ENCODE measurements at places on chromosomes 2 and 18.

- no peak for DNase-seq
Observed at GRCh38 chr2:118841450-118841827, 6.0 kb downstream of the EN1 start.

DNA sequence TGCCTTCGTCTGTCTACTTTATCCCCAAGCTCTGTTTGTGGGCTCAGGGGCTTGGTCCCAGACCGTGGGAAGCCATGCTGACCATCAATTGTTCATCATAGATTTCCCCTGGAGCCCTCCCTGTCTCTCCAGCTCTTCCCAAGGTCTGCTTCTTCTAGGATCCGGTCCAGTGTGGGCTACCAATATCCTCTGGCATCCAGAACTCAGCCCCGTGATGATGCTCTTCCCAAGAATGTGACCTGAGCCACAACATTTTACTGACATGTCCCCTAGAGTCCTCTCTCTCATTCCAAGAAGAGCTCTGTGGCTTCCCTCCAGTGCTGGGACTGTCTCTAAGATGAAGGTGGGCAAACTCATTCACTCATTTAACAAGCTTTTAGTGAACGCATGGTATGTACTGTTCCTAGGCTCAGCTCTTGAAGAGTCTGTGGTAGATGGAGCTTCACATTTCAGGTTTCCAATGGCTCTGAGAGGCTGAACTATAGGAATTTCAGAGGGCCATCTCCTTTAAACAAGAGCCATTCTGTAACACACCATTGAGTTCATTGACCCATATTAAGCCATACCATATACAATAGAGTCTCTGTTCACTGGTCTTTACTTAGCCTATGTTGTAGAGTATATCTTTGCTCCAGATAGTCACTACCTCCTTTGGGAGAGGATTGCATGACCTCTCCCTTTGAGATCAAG is 142.0 kb upstream of the APCDD1 start:
- DNase-seq = no peak

GRCh38 chr2:36359067-36359466 is 3.5 kb downstream of the CRIM1 start:
- DNase-seq = peak; percentile 26

GRCh38 chr2:157257312-157258252 is at the start of gene GALNT5:
TSS of gene GALNT5 (plus strand) at chr2:157257705. CDS start at chr2:157258083, 378 bp downstream.
- DNase-seq = no peak

DNA sequence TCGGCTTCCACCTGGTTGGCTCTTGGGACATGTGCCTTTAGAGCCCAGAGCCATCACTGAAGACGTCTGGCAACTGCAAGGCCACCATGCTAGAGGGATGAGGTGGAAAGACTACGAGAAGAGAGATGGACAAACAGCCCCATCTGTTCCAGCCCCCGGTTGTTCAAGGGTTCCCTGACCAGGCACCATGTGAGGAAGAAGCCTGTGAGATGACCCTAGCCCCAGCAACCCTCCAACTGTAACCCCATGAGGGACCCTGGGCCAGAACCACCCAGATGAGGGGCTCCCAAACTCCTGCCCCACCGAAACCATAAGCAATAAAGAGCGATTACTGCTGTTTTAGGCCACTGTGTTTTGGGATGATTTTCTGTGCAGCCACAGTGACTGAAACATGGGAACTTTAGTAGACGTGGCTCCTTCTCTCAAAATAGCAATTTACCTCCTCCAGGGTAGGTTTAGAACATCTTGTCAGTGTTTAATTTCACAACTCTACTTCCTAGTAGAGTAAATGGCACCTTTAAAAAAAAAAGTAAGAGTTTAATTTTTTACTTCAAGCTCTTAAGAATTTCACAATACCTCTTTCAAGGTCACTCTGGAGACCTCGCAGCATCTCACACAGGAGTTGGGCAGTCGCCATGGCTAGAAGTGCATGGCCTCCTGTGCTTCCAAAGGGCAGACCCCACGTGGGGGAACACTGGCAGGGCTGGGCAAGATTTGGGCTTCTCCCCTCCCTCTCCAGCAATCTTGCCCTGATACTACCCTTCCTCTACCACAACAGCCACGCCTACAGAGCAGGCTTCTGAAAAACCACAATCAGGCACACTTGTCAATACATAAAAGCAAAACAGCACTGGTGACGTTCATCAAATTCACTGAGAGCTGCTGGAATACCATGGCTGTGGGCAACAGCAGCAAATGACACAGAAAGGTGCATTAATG is 48.8 kb downstream of the TMEM163 start:
- peak; percentile 5 for DNase-seq

- no peak for DNase-seq
Observed at GRCh38 chr2:7771781-7772180, 854.6 kb downstream of the RNF144A start.

DNA sequence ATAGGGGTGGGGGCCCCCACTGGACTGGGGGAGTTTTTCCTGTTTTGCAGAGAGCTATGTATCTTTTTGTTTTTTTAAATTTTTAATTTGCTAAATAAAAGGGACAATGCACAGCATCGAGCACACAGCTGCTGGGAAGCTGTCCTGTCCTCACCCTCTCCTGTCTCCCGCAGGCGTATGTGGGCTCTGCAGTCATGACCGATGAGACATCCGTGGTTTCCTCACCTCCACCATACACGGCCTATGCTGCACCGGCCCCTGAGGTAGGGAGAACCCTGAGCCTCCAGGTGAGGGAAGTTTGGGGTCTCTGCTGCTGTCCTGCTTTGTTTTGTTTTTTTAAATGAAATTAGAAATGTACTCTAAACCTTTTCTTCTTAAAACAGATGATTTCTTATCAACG is 27.6 kb downstream of the PLEKHB2 start:
- no peak for DNase-seq

DNA sequence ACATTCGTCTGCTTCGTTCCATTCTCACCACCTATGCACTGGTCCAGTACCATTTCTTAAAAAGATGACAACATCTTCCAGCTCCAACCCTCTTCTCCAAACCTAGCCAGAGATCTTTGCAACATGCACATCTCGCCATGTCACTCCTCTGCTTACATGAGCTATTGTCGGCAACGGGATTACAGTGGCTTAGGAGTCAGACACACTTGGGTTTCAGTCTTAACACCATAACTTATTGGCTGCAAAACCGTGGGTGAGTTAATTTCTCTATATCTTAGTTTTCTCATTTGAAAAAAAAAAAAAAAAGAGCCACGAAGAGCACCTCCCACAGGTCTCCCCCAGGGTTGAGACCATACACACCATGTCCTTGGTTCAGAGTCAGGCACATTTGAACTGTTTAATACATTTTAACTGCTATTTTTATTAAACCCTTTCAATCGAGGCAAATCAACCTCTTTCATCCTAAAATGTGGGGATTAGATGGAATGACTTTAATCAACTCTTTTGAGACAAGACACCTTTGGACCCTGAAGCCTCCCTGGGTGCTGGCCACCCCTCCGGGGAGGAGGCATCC is 889 bp downstream of the ANKRD29 start:
- DNase-seq = peak; percentile 37

GRCh38 chr2:107412981-107413380 is 413.7 kb upstream of the RGPD4 start:
- DNase-seq = no peak
